ENCODE measurements at places on chromosomes 4 and X.
A peak's percentile ranks its signal among the peaks of the same experiment; 100 is the strongest.

DNA sequence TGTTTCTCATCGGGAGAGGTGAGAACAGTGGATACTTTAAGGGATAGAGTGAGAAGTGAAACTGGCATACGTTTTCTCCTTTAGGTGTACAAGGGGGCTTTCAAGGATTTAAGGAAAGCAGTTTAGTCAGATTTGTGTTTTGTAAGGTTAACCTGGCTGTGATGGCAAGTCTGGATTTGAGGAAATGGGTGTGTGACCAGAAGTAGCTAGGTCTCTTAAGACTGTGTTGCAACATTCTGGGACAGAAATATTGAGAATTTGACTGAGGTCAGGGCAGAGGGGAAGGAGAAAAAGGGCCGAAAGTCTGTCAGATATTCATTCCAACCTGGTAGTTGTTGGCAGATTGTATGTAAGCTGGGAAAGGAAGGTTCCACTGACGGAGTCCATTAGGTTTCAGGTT lies 10.4 kb upstream of the GABRE start:
- no peak for DNase-seq

DNA sequence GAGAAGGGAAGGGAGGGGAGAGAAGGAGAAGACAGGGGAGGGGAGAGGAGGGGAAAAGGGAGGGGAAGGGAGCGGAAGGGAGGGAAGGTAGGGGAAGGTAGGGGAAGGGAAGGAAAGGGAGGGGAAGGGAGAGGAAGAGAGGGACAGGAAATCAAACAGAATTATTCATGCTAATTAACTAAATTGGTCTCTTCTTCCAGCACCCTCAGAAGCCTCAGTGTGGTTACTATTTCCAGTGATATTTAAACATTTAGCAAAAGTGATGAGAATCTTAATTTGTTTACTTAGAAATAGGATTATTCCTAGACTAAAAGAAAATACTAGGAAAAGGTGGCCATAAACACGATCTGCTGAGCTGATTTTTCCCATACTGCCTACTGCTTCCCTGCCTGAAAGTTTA lies 193.1 kb upstream of the CPEB2 start:
- DNase-seq, result no peak

GRCh38 chr4:70544279-70544868 lies 26.0 kb downstream of the AMTN start:
- DNase-seq, result peak; percentile 18

DNA sequence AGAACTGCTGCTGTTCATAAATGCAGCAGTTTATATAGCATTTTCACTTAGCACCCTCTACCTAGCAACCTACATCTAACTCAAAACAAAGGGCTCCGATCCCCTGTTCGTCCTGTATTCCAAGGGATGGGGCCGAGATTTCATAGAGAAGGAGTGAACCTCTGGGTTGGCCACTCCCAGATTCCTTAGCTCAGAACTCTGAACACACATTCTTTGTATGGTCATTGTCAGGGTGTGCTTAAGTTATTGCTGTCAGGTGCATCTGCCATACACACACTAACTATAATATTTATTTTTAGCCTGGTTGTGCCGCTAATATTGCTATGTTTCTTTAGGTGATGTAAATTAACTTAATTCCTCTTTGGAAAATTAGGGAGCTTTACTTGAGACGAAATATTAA lies 47.7 kb upstream of the AADAT start:
- DNase-seq, result no peak

GRCh38 chr4:101701551-101701950 lies 89.0 kb upstream of the BANK1 start:
- no peak for DNase-seq

DNA sequence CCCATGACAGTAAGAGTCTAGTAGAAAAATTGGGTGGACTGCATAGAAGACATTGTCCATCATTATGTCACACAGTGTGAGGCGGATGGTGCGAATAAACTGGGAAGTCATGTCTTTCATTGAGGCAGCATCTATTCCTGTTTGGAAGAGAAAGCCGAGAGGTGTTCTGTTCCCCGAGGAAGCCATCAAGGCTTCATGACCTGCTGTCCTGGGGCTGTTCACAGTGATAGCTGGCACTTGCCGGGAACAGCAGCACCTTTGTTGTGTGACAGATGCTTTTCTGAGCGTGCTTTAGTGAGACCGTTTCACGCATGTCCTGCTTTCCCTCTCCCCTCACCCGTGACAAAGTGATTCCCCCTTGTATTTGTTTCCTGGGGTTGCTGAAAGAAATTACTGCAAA lies 20.3 kb downstream of the RGS12 start:
- DNase-seq, result no peak

GRCh38 chr4:141458501-141458900 lies 177.9 kb upstream of the IL15 start:
- DNase-seq, result peak; percentile 28

DNA sequence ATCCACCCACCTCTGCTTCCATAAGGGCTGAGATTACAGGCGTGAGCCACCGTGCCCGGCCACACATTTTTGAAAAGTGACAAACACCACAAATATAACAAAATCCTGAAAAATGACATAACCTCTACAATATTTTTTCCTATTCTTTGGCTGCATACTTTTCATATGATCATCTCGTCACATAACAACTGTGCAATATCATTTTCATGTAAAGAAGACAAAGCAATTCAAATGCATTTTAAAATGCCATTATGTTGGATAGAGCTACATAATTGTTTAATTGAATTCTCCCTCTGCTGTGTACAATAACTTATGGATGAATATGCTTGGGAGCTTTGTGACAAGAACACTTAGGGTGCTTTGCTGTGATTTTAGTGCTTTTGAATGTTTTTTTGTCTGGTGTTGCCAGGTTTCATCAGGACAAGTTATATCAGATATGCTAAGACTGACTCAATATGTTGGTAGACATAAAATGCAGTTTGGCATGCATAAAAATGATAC lies 132.9 kb downstream of the CHIC2 start:
- DNase-seq, result no peak

DNA sequence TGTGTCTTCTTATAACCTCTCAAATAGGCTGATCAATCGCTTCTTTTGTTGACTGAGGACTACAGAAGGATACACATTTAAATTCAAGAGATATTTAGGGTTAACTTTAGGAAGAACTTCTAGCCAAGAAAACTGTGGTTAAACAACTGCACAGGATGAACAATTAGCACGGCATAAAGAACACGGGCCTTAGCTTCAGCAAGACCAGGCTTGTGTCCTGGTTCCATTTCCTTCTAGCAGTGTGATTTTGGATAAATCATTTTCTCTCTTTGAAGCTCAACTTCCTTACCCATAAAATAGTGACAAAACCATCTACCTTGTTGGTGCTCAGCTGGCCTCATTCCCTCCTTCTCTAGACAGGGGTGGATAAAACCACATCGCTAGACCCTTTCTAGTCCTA lies 117.6 kb downstream of the TSPAN5 start:
- no peak for DNase-seq

GRCh38 chr4:141563723-141564122 lies 72.7 kb upstream of the IL15 start:
- no peak for DNase-seq

DNA sequence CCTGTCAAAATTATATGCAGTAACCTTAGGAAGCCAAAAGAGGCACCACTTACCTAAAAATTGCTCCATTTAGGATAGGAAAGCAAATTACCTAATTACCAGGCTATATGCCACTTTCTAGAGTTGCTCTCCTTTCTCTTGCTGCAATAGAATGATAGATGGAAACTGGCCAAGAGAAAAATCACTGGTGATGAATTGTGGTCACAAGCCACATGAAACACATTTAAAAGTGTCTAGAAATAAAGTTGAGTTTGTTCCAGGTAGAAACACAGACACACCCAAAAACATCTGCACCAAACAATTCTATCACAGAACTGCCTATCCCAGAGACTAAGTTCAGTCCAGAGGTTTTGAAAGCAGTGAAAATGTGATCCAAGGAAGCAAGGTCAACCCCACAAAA lies 337.7 kb downstream of the PCDH19 start:
- DNase-seq, result no peak

DNA sequence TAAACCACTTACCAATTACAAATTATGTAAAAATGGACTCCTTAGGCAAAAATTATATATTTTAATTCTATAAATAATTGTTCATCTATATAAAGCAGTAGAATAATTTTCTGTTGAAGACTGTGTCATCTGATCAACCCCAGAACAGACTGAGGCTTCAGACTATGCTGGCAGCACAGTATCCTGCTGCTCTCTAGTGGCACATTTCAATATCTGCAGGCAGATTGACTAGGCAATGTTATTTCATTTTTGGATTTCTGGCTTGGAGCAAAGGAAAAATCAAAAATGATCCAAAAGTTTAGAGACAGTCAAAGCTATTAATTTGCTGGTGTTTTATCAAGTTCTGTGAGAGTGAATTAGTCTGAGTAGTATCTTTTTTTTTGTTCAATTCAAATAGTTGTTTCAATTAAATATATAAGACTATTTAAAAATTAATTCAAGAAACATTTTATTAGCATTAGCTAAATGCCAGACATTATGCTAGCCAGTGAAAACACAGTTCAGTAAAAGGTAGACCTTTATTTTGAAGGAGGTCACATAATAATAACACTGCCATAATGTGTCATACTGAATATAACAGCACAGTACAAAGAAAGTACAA lies 21.3 kb upstream of the SULT1E1 start:
- peak; percentile 53 for DNase-seq

- DNase-seq, result no peak
Observed at GRCh38 chr4:174394915-174395314, 111.2 kb downstream of the CEP44 start.

DNA sequence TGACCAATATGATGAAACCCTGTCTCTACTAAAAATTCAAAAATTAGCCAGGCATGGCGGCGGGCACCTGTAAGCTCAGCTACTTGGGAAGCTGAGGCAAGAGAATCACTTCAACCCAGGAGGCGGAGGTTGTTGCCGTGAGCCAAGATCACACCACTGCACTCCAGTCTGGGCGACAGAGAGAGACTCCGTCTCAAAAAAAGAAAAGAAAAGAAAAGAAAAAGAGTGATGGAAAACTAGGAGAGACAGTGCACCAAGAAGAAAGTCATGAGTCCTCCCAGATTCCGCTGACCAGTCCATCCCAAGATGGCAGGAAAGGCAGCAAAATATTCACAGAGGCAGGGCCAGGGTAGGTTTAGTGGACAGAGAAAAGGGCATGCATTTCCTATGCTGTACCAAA lies 226.9 kb downstream of the ASMT start:
- DNase-seq, result no peak

- DNase-seq, result no peak
Observed at GRCh38 chr4:9999956-10000561, 21.2 kb downstream of the SLC2A9 start.
